ENCODE measurements at places on chromosomes 11 and 22.

DNA sequence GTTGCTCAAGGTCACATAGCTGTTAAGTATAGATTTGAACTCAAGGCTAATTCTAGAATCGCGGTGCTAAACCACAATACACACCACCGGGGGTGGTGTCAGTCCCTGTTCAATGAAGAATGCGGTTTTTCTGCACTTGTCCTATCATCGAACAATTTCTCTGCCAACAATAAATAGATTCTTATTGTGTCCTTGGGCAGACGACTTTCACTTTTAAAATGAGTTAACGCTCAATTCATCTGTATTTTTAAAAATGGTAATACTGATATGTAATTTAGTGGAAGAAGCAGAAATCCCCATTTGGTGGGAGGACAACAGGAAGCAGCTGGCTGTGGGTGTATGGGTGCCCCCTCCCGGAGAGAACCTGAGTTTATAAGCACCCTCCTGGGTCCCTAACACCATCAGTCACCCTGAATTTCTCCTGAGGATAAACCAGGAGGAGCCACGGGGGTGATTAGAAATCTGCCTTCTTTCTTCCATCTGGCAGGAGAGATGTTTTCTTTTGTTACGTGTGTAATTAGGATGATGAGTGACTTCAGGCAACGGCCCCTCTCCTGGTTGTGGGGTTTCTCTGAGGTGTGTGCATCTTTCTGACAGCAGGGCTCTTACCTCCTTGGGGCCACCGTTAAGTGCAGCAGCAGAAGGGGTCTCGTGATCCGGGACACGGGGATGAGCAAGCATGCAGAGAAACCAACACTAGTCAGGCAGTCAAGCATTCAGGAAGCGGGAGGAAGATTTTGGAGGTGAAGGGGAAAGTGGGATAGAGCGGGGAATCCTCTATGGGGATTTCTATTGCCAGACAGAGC is 87.7 kb downstream of the GRAMD1B start:
- DNase-seq, result no peak

GRCh38 chr11:32434356-32435151 is 785 bp downstream of the WT1 start:
- DNase-seq, result peak; percentile 15

GRCh38 chr22:44314425-44315067 is 1.8 kb upstream of the SHISAL1 start:
- no peak for DNase-seq

DNA sequence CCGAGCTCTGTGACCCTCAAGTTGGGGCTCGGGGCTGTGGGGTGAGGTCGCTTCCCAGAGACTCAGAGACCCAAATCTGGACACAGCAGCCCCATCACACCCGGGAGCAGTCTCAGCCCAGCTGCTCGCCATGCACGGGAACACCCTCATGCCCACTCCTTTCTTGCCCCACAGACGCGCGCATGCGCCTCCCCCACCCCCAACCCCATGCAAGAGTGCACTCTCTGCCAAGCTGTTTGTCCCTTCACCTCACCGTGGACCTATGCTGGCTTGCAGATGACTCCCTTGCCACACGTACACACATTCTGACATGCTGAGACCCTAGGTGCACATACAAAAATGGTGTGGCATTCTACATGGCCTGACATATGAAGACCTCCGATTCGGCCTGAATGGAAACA is 478 bp upstream of the CD248 start:
- DNase-seq, result peak; percentile 57

DNA sequence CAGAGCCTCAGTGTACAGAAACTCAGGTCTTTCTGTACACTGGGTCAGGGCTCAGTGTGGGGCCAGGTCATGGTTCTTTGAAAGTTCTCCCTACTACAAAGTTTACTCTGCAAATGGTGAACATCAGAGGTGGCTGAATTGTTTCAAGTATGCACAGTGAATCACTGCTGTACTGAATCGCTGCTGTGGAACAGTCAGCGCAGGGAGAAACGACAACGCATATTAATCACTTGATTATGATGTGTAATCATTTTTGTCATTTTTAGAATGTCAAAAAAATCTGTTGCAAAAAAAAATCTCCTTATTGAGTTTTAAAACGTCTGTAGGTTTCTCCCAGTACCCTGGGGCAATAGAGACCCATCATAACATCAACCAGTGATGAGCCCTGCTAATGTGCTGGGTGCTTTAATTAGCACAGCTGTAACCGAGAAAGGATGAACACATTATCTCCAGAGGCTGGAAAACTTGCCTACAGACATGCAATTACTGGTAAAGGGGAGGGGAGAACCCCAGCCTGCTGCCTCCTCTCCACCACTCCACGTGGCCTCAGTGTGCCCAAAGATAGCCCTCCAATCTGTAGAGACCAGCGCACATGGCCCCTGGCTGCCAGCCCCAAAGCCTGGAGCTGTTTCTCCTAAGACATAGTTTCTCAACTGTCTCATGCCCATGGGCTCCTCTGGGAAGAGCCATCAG is 12.8 kb downstream of the ARRB1 start:
- DNase-seq, result peak; percentile 58

- no peak for DNase-seq
These were observed 906.9 kb upstream of the RAG2 start for GRCh38 chr11:37504921-37505320.

DNA sequence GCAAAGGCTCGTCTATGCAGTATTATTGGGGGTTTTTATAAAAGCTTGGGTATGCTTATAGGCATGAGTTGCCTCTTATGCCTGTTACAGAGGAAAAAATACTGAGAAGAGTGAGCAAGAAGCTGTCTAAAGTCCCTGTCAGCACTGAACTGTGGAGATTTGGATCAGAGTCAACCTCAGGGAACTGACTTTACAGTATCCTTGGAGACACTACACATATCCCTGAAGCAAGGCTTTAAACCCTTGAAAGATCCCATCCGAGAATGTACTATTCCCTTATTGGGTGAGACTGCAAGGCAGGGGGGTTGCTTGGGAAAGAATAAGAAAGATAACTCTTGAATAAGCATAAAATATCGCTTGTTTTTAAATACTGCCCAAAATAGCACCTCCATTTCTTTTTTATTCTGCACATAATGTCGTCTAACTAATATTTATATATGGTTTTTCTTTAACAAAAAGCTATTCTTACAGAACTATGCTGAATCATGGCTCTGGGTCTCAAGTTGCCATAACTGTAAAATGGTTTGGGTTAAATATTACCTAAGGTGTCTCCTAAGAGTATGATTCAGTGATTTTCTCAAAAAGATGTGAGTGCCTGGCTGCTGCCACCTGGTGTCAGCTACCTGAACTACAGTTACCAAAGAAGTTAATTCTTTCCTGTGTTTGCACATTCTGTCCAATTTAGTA is 1062.8 kb downstream of the DLG2 start:
- peak; percentile 44 for DNase-seq

DNA sequence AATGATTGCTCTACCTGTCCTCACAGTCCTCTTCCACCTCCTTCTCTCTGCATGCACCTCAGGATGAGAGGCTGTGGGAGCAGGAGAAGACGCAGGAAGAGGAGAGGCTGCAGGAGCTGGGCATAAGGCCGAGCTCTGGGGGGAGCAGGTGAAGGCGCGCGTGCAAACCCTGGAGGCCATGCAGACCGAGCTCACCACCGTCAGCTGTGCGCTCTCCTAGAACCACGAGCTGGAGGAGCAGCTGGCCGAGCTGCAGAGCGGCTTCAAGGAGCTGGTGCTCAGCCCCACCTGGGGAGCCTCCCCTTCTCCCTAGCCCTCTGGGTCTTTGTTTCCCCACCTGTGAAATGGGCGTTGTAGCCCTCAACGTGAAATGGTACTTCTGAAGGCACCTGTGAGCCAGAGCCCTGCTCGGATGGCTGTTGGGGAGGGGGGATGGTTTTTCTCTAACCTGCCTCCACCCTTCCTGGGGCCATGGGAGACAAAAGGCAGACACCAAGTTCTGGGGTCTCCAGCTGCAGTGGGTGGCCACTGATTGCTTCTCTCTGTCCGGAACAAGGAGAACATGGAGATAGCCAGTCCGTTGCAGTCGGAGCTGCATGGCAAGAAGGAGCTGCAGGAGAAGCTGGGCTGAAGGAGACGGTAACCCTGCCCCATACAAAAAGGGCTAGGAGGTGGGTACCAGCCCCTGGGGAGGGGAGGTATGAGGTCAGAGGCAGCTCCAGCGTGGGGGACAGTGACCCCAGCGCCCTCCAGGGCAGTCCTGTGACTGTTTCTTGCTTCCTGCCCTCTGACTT is 65.2 kb upstream of the A4GALT start:
- DNase-seq, result no peak

DNA sequence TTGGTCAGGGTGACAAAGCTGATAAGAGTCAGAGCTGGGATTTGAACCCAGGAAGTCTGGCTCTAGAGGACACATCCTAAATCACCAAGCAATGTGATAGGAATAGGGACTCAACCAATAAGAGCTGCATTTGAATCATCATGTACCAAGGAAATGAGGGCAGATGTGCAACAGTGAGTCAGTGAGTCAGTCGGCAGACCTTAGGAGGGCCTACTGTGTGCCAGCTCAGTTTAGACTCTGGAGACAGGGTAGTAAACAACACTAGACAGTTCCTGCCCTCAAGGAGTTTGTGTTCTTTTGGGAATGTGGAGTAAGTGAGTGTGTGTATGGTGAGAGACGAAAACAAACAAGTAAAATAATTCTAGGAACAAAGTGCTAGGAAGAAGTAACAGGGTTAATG is 11.2 kb downstream of the IL10RA start:
- no peak for DNase-seq

DNA sequence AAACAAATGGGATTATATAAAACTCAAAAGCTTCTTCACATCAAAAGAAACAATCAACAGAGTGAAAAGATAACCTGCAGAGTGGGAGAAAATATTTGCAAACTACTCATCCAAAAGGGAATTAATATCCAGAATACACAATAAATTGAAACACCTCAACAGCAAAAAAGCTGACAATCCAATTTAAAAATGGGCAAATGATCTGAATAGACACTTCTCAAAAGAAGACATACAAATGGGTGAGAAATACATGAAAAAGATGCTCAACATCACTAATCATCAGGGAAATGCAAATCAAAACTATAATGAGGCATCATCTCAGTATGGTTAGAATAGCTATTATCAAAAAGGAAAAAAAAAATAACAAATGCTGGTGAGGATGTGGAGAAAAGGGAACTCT is 13.5 kb downstream of the EXPH5 start:
- DNase-seq, result no peak

- DNase-seq, result no peak
These were observed 118.6 kb downstream of the OPCML start for GRCh38 chr11:133413703-133414102.

- no peak for DNase-seq
These were observed 3.5 kb downstream of the MRTFA start for GRCh38 chr22:40633036-40633435.

GRCh38 chr11:4932751-4933150 is 8.6 kb upstream of the OR51G1 start:
- DNase-seq, result no peak

DNA sequence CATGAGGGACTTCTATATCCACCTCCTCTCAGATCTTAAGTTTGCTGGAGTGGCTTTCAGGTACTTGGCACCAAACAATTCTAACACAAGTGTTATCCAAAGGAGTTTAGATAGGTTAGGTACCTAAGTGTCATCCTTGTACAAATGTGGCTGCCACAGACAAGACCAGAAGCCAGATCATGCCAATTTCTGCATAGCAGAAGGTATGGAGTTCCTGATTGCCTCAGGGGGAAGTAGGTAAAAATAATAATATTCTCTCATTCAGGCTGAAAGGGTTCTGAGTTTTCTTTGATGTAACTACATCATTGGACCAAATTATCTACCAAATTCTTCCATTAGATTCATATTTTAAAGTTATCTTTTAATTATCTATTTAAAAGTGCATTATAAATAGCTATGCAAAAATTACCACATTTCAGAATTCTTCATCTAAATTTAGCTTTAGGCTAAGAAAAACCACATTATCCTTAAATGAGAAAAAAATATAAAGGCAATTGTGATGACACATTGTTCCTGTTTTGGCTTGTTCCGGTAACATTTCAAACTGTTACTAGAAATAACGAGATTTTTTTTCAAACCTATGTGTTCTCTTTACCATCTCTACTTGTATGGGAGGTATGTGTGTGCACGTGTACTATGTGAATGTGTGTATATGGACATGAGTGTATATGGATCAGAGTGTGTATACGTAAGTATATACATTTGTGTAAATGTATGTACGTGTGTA is 66.2 kb upstream of the POU2AF2 start:
- no peak for DNase-seq

GRCh38 chr11:99098751-99099150 is 78.0 kb downstream of the CNTN5 start:
- DNase-seq, result no peak

GRCh38 chr11:117045196-117045595 is 53.0 kb downstream of the SIK3 start:
- DNase-seq, result no peak

GRCh38 chr11:109845437-109845836 is 247.8 kb upstream of the ZC3H12C start:
- no peak for DNase-seq
